ENCODE measurements at places on chromosomes 2 and 18.

- DNase-seq, result no peak
These were observed 5.2 kb downstream of the ZFP36L2 start for GRCh38 chr2:43221124-43221762.

GRCh38 chr2:9033385-9034168 lies 30.1 kb upstream of the MBOAT2 start:
- no peak for DNase-seq

DNA sequence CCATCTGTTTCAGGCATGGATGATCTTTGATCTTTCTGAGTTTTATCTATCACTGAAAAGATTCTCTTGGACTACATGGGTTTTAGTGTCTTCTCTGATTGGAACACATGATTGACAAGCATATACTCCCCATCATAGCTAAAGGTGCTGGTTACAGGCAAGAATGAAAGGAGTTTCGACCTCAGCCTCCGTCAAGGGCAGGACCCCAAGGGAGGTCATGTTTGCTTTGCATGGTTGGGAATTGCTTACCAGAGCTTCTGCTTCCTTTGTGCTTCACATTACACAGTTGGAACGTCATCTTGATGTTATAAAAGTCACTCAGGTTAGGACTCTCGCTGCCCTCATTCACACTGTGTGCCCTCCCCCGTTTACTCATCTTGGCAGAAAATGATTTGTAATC lies 287.7 kb downstream of the PIK3C3 start:
- no peak for DNase-seq

DNA sequence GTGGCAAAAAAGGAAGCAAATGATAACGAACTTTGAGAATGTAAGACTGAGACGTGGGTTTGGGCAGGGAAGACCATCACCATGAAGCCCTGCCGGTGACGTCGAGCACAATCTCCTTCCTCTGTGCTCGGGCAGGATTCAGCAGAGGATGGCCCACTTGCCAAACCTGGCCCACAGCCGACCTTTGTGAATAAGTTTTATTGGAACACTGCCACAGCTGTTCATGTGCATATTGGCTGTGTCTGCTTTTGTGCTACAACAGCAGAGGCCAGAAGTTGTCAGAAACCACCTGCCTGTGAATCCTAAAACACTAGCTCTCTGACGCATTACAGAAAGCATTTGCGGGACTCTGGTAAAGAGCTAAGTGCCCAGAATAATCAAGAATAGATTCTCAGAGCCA lies 223.9 kb downstream of the MYT1L start:
- no peak for DNase-seq

DNA sequence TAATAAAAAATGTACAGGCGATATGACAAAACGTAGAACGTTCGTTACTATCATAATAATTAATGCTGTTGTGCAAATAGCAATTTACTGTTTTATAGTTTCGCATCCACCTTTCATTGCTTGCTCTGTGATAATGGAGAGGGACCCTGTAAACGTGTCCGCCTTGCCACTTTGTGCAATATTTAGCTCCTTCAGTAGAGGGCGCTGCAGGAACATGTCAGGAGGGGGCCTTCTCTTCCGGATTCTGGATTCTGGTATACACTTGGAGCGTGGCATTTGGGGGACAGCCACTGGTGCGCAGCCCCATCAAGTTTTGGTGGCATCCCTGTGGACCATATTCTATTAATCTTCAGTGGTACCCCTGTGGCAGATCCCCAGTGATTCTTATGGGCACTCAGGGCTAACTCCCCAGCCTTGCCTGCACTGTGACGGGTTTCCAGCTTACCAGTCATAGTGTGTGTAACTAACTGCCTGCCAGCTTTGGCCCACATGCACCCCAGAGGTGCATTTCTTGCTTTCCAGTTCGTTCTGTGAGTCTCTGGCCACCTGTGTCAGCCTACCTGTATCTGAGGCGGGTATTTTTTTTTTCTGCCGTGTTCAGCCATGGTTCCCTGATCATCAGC lies 140.3 kb downstream of the CYRIA start:
- DNase-seq, result no peak

- DNase-seq, result no peak
These were observed 84.6 kb upstream of the RANBP2 start for GRCh38 chr2:108634576-108635160.

- no peak for DNase-seq
These were observed 352.2 kb downstream of the DLGAP1 start for GRCh38 chr18:4102901-4103300.

DNA sequence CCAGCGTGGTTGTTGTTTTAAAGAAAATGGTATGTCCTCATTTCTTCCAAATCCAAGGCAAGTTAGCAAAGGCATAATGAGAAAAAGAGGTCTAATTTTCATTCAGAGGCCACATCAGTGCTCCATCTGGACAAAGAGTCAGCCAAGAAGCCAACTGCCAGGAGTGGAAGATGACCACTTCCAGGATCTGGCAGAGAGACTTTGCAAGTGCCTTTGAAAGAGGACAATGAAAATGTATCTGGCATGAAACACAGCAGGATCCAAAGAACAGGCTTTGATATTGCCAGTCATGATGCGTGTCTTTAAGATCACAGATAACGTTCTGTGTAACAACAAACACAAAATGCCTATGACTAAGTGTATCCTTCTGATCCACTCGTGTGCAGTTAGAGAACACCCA lies 82.8 kb downstream of the AFF3 start:
- DNase-seq, result no peak

DNA sequence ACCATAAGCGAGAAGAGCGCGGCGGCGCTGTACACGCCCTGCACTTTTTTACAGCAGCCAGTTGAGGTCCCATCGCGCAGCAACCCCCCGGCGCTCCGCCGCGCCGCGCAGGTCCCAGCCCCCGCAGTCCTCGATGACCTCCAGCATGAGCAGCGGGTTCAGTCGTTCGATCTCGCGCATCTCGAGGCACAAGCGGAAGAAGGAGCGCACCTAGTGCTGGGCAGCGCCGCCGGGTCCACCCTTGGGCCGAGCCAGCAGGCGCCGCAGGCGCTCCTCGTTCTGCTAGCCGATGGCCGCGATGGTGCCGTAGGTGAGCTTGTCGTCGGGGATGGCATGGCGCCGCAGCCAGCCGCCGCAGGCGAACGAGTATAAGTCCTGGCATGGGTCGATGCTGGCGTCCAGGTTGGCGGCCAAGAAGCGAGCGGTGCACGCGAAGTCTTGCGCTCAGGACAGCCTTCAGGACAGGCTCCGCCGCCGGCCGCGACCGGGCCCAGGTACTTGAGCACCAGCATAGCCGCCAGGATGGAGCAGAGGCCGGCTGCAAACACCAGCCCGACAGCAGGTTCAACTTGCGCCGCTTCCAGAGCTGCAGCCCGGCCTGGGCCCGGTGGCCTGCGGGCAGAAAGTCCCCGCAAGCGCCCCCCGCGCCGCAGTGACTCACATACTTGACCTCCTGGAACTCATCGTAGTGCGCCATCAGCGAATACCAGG lies 8.3 kb downstream of the ALPP start:
- no peak for DNase-seq

GRCh38 chr2:28506112-28506910 lies 10.5 kb downstream of the PLB1 start:
- DNase-seq, result no peak

- DNase-seq, result no peak
These were observed 155.3 kb upstream of the MYO3B start for GRCh38 chr2:170022692-170023091.

DNA sequence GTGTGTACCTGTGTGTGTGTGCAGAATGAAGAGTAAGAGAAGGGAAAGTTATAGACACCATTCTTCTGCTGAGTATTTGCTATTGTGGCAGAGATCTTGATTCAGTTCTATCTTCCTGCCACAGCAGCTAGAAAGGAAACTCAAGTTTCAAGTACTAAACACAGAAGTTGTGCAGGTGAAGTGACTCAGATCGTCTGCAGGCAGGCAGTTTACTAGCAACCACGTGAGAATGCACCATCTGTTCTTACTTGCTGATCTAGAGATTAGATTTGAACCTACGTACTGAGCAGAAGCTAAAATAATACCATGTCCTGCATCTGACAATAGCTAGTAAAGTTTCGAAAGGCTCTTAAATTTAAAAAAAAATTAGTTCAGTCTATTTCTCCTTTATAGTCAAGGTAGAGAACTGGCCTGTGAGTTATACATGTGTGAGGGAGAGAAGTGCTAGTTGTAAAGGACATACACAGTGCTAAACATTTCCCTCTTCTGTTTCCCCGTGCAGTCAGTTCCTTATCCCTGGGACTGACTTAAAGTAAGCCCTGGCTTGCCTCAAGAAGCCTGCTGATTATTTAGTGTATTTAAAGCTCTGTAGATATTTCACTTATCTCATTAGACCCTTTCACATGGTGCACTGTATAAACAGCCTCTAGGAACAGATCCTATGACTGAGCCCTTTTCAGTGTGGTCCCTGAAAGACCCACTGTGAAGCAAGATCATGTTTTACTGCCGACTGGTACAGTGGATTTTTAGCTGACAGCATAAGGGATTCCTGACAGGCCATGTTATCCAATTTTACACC lies 45.0 kb downstream of the SLC38A11 start:
- no peak for DNase-seq

- no peak for DNase-seq
These were observed 2.1 kb upstream of the TRIB2 start for GRCh38 chr2:12714391-12715221.

- DNase-seq, result no peak
These were observed 56.2 kb downstream of the WDSUB1 start for GRCh38 chr2:159230145-159230877.

GRCh38 chr2:155708071-155708470 lies 624.5 kb downstream of the NR4A2 start:
- DNase-seq, result no peak

DNA sequence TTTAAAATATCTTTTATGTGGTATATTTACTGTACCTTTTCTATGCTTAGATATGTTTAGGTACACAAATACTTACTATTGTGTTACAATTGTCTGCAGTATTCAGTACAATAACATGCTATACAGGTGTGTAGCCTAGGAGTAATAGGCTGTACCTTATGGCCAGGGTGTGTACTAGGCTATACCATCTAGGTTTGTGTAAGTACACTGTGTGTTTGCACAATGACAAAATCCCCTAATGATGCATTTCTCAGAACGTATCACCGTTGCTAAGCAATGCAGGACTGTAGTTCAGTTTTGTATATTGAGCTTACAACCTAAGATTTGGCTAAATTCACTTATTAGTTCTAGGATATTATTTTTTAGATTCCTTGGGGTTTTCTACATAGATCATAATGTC lies 332.3 kb upstream of the HS6ST1 start:
- DNase-seq, result no peak

- DNase-seq, result no peak
These were observed 40.3 kb downstream of the AAK1 start for GRCh38 chr2:69603146-69603743.

DNA sequence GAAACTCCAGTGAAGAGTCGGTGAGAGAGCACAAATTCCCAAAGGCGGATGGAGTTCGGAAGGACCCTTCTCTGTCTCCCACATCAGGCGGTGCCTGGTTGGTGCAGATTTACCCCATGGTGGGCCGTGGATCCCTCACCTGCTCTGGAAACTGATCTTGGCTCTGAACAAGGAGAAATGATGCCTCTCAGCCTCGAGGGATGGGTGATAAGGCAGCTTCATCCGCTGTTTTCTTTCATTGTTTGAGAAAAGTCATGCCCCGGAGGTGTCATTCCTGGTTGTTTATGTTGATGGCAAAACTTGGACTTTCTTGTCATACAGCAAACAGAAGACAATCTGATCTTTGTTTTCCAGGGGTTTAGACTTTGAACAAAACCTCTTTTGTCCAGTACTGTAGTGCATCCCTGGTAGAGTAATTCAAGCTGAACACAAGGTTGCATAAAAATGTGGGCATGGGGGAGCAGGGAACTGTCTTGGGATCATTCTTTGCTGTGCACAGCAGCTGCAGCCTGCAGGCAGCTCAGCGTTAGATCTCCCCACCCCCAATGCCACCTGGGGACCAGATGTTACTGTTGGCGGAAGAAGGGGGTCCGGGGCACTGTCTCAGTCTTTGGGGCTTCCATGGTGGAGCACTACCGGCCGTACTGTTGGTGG lies 81.3 kb downstream of the NFATC1 start:
- no peak for DNase-seq

GRCh38 chr2:99140860-99141109 lies 722 bp upstream of the C2orf15 start:
- no peak for DNase-seq

Measured in stimulated activated CD8-positive, alpha-beta memory T cell treated with anti-CD3 and anti-CD28 coated beads, Interleukin-15, amount 100 ng/mL, for 48 hours (primary cell).